ENCODE measurements at places on chromosomes 2 and 18.

DNA sequence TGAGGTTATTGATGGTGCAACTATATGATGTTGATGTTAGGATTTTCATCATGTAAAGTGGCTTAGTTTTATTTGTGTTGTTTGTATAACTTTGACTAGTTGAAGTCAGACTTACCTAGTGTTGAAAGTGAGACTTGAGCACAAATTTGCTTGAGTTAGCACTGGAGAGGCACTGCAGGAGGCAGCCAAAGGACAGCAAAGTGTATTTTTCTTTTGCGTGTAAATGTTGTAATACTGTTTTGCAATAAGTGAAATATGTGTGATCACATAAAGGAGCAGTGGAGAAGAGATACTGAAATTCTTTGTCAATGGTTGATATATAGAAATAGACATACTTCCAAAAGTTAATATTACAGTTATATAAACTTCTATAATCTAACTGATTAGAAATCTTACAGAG lies 332.0 kb upstream of the RAB12 start:
- no peak for DNase-seq

- no peak for DNase-seq
These were observed 134.3 kb downstream of the NFATC1 start for GRCh38 chr18:79529991-79530390.

DNA sequence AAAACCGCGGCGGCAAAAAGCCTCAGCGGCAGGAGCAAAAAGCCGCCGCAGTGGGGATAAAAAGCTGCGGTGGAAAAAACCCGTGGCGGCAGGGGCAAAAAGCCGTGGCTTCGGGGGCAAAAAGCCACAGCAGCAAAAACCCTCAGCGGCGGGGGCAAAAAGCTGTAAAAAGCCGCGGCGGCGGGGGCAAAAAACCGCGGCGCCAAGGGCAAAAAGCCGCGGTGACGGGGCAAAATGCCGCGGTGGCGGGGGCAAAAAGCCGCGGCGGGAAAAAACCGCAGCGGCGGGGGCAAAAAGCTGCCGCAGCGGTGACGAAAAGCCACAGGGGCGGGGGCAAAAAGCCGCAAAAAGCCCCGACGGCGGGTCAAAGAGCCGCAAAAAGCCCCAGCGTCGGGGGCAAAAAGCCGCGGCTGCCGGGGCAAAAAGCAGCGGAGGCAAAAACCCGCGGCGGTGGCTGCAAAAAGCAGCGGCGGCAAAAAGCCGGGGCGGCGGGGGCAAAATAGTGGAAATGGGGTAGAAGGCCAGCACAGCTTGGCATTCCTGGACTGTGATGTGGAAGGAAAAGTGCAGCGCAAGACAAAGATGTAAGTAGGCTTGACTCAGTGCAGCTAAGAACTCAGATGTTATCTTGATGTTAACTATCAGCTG lies 151.8 kb downstream of the ANKRD30BL start:
- no peak for DNase-seq

DNA sequence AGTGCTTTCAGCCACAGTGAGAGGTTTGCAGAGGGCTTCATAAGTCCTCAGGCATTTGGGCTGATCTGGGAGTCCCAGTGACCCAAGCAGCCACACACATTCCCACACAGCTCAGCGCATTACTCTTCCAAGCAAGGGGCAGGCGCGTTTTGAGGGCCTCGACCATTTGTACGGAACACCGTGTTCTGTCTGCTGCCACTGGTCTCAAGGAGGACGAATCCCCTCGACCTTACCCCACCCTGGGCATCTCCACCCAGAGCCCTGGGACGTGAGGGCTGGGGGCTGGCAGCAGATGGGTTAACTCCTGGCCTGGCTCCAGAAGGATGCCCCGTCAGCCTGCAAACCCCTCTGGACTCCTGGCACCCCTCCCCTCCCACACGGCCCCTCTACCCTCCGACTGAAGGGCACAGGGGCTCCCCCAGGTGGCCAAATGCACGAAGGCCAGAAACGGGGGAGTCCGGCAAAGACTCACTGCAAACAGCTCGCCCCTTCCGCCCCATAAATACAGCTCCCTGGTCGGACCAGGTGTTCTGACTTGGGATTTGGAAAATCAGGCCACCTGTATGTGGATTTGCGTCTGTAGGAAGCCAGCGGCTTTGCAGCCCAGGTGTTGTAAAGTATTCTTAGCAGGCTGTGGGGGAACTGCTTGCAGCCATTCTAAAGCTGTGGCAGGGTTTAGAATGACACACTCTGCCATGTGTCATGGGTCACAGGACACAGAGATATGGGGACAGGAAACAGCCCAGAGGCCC lies 33.6 kb upstream of the PTMA start:
- peak; percentile 82 for DNase-seq

GRCh38 chr18:49098386-49098785 lies 147.6 kb upstream of the SMAD7 start:
- no peak for DNase-seq

DNA sequence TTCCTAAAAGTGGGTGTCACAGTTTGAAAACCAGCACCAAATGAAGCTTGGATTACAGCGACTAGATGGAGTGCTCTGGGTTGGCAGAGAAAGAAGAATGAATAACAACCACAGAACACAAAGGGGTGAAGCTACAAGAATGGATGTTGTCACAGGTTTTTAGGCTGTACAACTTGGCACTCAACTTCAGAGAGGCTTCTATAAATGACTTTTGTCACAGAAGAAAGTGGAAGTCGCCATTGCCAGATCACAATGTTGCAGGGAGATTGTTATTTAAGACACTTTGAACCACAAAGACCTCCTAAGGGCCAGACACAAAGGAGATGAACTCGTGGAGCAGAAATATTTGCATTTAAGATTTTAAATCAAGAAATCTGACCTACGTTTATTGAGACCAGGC lies 354.2 kb downstream of the CDH7 start:
- DNase-seq = no peak

- no peak for DNase-seq
These were observed 198.6 kb upstream of the EPAS1 start for GRCh38 chr2:46098621-46099062.

DNA sequence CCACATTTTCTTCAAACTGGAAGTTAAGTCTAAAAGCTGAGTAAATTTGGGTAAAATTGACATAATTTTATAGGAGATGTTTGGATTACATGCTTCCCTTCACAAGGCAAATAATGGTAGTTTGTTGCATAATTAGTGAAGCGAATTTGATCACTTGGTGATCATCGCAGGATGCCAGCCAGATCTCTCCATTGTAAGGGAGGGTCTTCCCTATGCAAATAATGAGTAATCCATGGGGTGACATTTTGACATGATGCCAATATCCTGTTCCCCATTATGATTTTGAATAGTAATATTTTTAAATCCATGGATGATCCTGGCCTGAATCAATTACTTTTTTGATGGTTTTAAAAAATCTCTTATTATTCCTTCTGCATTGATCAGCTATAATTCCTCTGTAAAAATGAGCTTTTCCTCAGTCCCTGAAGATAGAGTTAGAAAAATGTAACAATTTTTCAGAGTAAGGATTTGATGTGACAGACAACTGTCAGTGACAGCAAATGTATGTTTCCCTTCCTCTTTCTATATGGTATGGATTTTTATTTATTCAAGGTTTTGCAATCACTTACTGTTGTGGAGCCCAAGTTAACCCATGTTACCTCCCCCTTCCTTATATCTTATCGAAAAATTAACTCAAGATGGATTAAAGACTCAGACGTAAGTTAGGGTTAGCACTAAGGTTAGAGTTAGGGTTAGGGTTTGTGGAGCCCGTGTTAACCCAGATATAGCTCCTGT lies 21.4 kb downstream of the CCL20 start:
- DNase-seq = no peak
